Right atrium auricular region (tissue), 2 donors: ENCODE measurements at places on chromosomes 6 and 20.

- no peak overlapping the region for H3K4me3 ChIP-seq
- H3K4me1 ChIP-seq = peaks cover 45% of the 10 kb centered on the region
- H3K36me3 ChIP-seq = no peaks in the 10 kb centered on the region
- no peak for DNase-seq
These were observed 119.4 kb downstream of the SASH1 start for GRCh38 chr6:148461986-148462577.

DNA sequence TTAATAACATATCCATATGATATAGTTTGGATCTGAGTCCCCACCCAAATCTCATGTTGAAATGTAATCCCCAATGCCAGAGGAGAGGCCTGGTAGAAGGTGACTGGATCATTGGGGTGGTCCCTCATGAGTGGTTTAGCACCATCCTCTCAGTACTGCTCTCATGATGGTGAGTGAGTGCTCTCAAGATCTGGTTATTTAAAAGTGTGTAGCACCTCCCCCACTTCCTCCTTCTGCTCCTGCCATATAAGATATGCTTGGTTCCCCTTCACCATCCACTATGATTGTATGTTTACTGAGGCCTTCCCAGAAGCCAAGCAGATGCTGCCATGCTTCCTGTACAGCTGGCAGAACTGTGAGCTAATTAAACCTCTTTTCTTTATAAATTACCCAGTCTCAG, 22.9 kb downstream of the IRF4 start:
- no peak for DNase-seq
- no peaks in the 10 kb centered on the region for H3K36me3 ChIP-seq
- H3K4me1 ChIP-seq = no peaks in the 10 kb centered on the region

GRCh38 chr6:137161949-137162348, 11.5 kb downstream of the IL22RA2 start:
- H3K27ac ChIP-seq = peak overlapping the region; percentile 34
- no peak overlapping the region for H3K4me3 ChIP-seq
- H3K36me3 ChIP-seq = no peaks in the 10 kb centered on the region
- no peaks in the 10 kb centered on the region for H3K27me3 ChIP-seq
- H3K4me1 ChIP-seq = peaks cover 23% of the 10 kb centered on the region

DNA sequence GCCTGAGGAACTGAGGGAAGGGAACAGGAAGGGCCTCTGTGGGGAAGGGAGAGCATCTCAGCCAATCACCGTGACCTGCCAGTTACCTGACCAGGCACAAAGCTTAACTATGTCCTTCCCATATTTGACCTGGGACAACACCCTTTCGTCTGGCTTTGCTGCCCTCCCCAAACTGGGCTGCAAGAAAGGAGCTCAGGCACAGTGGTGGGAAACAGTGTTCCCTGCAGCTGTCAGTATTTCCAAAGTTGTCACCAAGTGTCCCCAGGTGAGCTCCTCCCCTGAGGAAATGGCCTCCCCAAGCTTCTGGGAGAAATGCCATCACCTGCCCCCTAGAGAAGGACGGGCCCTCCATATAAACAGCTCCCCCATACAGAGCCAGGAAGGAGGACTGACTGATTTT, 17.9 kb downstream of the NCR2 start:
- H3K4me1 ChIP-seq = no peaks in the 10 kb centered on the region
- H3K27ac ChIP-seq = no peak overlapping the region
- no peaks in the 10 kb centered on the region for H3K27me3 ChIP-seq
- DNase-seq = peak; percentile 7
- H3K36me3 ChIP-seq = no peaks in the 10 kb centered on the region

GRCh38 chr6:151216804-151217203, 23.0 kb upstream of the AKAP12 start:
- no peak overlapping the region for H3K27ac ChIP-seq
- no peaks in the 10 kb centered on the region for H3K36me3 ChIP-seq
- H3K27me3 ChIP-seq = no peaks in the 10 kb centered on the region
- no peaks in the 10 kb centered on the region for H3K4me1 ChIP-seq
- no peak for DNase-seq
- H3K4me3 ChIP-seq = no peak overlapping the region

DNA sequence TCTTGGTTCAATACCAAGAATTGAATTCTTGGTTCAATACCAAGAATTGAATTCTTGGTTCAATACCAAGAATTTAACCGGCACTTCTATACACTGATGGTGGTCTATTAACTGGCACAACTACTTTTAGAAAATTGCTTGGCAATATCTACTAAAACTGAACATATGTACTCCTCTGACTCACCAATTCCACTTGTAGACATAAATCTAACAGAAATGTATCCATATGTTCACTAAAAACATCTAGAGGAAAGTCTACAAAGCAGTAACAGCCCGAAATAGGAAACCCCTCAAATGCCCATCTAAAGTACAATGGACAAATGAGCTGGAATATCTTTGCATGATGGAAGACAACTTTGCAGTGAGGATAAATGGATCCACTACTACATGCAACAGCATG, 71.9 kb downstream of the KIF16B start:
- H3K4me1 ChIP-seq = no peaks in the 10 kb centered on the region
- peaks cover 29% of the 10 kb centered on the region for H3K36me3 ChIP-seq
- H3K4me3 ChIP-seq = no peak overlapping the region
- DNase-seq = no peak

GRCh38 chr6:44660561-44661220, 273.2 kb downstream of the CDC5L start:
- no peak overlapping the region for H3K4me3 ChIP-seq
- H3K27me3 ChIP-seq = no peaks in the 10 kb centered on the region
- H3K4me1 ChIP-seq = peaks cover 1% of the 10 kb centered on the region

GRCh38 chr6:144327081-144327480, 41.9 kb downstream of the UTRN start:
- no peaks in the 10 kb centered on the region for H3K36me3 ChIP-seq
- H3K4me3 ChIP-seq = no peak overlapping the region
- H3K4me1 ChIP-seq = no peaks in the 10 kb centered on the region

DNA sequence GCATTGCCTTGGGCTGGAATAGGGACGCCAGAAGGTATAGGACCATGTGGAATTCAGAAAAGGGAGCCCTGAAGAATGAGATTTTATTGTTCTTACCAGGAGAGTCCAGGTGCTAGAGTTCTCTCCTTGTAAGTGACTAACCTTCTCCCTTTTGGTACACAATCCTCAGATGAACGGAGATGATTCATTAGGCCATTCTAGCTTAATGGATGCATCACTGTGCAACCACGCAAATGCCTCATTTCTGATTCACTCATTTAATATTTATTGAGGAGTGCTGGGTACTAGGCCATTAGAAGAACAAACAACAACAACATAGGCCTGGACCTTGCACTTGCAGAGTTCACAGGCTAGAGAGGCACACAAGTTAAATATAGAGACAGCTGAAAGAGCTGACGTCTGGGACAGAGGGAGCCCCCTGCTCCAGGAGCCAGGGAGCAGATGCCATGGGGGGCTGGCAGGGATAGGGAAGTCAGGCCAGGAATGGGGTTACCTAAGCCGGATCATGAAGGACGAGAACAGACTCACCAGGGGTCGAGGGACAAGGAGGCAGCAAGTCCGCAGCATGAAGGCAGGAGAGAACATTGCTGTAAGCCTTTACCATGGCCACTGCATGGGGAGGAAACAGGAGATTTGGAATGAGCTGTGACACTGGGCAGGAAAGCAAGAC, 179.5 kb upstream of the AKAP12 start:
- H3K27me3 ChIP-seq = no peaks in the 10 kb centered on the region
- no peaks in the 10 kb centered on the region for H3K36me3 ChIP-seq
- DNase-seq = no peak
- no peak overlapping the region for H3K4me3 ChIP-seq
- no peaks in the 10 kb centered on the region for H3K4me1 ChIP-seq

DNA sequence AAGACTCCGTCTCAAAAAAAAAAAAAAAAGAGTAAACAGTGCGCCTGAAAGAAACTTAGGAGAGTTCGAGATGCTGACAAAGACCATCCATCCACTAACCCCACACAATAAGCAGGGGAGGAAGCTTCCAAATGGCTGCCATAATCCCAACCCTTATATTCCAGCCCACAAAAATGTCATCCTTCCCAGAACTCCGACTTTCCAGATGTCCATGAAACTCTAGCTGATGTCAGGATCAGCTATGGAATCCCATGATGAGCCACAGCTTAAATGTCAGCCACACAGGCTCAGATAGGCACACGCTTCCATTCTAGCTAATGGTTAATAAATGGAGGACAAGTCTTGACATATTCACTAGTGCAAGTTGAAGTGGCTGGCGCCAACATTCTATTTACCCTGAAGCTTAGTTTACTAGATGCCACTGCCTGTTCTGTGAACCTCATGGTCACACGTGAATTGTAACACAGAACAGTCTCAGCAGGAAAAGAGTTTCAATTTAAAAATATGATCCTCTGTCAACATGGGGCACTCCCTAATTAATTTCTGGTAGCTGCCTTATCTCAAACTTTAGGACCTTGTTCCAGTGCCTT, 75.5 kb downstream of the FOXF2 start:
- no peaks in the 10 kb centered on the region for H3K4me1 ChIP-seq
- no peak overlapping the region for H3K27ac ChIP-seq
- H3K27me3 ChIP-seq = no peaks in the 10 kb centered on the region
- no peaks in the 10 kb centered on the region for H3K36me3 ChIP-seq
- H3K4me3 ChIP-seq = no peak overlapping the region

- H3K4me3 ChIP-seq = peak within 1 kb of the TSS; percentile 90
- no peak for DNase-seq
- H3K36me3 ChIP-seq = peaks cover 11% of the 10 kb centered on the region
- H3K27ac ChIP-seq = peak within 1 kb of the TSS; percentile 99
- no peaks in the 10 kb centered on the region for H3K4me1 ChIP-seq
These were observed at the start of gene NFYA for GRCh38 chr6:41072836-41073202. TSS of gene NFYA (plus strand) at chr6:41072974. CDS start at chr6:41079090, 6,116 bp downstream.

GRCh38 chr6:74991573-74992332, 214.1 kb downstream of the COL12A1 start:
- no peak overlapping the region for H3K4me3 ChIP-seq
- no peaks in the 10 kb centered on the region for H3K27me3 ChIP-seq
- no peak for DNase-seq
- no peak overlapping the region for H3K27ac ChIP-seq
- no peaks in the 10 kb centered on the region for H3K4me1 ChIP-seq
- H3K36me3 ChIP-seq = no peaks in the 10 kb centered on the region

- DNase-seq = no peak
- H3K4me1 ChIP-seq = peaks cover 15% of the 10 kb centered on the region
- H3K27me3 ChIP-seq = no peaks in the 10 kb centered on the region
- H3K4me3 ChIP-seq = no peak overlapping the region
- peak overlapping the region; percentile 50 for H3K27ac ChIP-seq
- H3K36me3 ChIP-seq = no peaks in the 10 kb centered on the region
These were observed 146.2 kb upstream of the CARMIL1 start for GRCh38 chr6:25132934-25133333.

- no peak for DNase-seq
- no peak overlapping the region for H3K4me3 ChIP-seq
- no peak overlapping the region for H3K27ac ChIP-seq
- no peaks in the 10 kb centered on the region for H3K4me1 ChIP-seq
These were observed 62.8 kb upstream of the GTSF1L start for GRCh38 chr20:43789593-43789992.

DNA sequence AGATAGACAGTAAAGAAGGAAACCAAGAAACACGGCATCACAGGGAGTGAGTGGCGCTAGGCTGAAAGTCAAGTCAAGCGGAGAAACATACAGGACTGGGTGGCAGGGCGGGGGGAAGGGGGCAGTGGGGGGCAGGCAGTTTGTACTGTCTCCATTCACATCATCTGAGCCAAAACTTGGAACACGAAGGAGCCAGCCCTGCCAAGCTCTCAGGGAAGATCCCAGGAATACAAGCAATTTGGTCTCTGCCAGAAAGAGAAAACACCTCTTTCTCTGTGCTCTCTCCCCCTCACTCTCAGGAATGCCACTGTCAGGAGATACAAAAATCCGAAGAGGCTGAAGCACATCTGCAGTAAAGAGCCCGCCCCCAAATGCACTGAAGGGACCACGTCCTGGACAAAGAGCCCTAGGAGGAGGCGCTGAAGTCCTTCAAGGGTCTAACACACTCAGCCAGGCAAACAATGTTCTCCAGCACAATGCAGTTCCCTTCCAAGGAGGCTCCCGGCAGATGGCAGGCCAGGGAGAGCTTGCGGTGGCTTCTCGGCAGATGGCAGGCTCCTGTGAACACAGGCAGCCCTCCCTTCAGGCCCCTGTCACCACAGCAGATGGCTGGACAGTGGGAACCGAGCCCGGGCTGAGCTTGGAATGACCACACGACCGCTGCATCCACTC, 90.0 kb downstream of the ATP9A start:
- H3K4me1 ChIP-seq = no peaks in the 10 kb centered on the region
- no peak overlapping the region for H3K4me3 ChIP-seq
- H3K27ac ChIP-seq = no peak overlapping the region
- DNase-seq = no peak

DNA sequence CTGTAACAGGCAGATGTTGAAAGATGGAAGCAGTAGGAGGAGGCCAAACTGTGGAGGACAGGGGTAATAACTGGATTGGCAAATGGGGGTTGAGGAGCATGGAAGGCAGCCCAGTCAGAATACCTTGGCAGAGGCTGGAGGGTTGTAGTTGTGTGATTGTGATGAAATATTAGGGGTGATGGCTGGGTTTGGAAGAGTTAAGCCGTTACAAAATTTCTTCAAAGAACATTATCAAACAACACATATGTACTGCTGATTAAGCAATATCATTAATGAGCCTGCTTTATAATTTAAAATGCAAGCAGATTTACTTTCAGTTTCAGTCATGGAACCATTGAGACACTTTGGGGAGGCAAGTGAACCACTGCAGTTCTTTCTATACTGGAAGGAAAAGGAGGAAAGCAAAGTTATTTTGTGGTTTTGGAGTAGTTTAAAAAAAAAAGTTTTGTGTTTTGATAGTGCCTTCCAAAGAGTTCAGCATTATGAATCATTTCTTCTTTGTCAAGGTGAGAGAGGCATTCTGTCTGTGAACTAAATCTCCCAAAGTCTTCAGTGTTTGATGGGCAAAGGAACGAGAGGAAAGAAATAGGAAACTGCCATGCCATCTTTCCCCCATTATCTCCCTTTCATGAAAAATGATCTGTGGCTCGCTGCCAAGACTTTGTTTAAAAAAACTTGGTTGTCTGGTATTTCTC, 20.7 kb downstream of the FOXO3 start:
- no peaks in the 10 kb centered on the region for H3K4me1 ChIP-seq
- no peaks in the 10 kb centered on the region for H3K36me3 ChIP-seq
- H3K27me3 ChIP-seq = no peaks in the 10 kb centered on the region
- no peak for DNase-seq

- no peak for DNase-seq
- H3K36me3 ChIP-seq = no peaks in the 10 kb centered on the region
- H3K4me3 ChIP-seq = no peak overlapping the region
- no peak overlapping the region for H3K27ac ChIP-seq
These were observed 35.6 kb downstream of the ADGRF4 start for GRCh38 chr6:47733879-47734558.

GRCh38 chr6:52815167-52816092, 11.8 kb upstream of the GSTA1 start:
- no peak overlapping the region for H3K27ac ChIP-seq
- H3K4me3 ChIP-seq = no peak overlapping the region
